ENCODE measurements at places on chromosomes 1 and 21.

- no peak for DNase-seq
These were observed at the start of gene GPX7 for GRCh38 chr1:52601991-52602855. Gene GPX7, plus strand, starts transcription at chr1:52602371. Its CDS starts 39 bp downstream, at chr1:52602410.

DNA sequence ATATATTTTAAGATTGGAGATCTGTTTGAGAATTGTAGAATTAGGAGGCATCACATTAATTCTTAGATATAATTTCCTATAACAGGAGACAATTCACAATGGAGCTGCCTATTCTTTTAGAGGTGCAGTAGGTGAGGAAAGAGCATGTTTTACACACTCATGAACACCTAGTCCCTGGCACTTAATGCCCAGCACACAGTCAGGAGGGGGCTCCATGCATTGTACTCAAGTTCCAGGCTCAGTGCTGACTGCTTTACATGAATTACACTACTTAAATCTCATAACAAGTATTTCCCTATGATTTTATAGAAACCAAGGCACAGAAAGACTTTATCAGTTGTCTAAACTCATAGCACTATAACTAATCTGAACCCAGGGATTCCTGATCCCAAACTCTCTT is 360 bp upstream of the GBP3 start:
- DNase-seq = no peak

DNA sequence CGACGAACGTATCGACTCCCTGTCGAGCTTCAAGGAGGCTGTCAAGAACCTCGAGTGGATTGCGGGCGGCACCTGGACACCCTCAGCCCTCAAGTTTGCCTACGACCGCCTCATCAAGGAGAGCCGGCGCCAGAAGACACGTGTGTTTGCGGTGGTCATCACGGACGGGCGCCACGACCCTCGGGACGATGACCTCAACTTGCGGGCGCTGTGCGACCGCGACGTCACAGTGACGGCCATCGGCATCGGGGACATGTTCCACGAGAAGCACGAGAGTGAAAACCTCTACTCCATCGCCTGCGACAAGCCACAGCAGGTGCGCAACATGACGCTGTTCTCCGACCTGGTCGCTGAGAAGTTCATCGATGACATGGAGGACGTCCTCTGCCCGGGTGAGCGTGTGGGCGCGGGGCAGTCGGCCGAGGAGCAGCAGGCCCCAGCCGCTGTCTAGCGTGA is 28.0 kb downstream of the COL6A2 start:
- no peak for DNase-seq

DNA sequence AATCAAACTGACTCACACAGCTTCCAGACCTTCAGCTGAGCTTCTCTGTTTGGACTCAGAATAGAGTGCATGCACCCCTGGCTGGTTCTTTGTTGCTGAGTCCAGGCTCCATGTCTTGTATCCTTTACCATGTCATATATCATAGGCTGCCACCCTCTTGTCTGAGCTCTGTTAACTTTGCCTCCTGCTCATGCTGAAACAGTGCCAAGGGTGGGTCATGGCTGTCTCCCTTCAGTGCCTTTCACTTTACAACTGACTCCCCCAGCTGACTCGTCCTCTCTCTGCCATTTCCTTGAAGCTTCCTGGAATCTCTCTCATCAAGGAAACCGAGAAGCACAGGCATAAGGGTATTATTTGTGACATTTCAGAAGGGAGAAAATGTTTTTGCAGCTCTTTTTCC is 885.3 kb downstream of the TTLL7 start:
- no peak for DNase-seq

Measured in OCI-LY7 (cell line).